ENCODE measurements at places on chromosomes 3 and 15. TPM values are rescaled to one million over a fixed set of nuclear protein-coding genes. Genes with fewer than 3 reads are reported as not detected.

Gene ITGB5
- 412 TPM for total RNA-seq

Gene ANAPC13
- total RNA-seq = 45.8 TPM

Gene TM6SF1
- 0.10 TPM for total RNA-seq

Gene FRMD5
- 4.1 TPM for total RNA-seq

Gene HIGD2B
- not detected for total RNA-seq

Gene THRB
- 0.99 TPM for total RNA-seq

Gene STRIT1
- total RNA-seq = not detected

Gene SYNM
- 41.0 TPM for total RNA-seq

Gene PLCB2
- total RNA-seq = 1.3 TPM

Gene LRRC31
- not detected for total RNA-seq

Gene NPAP1
- not detected for total RNA-seq

Gene NR2E3
- total RNA-seq = 0.38 TPM

Gene RYR3
- 0.05 TPM for total RNA-seq

Gene PLA1A
- 0.50 TPM for total RNA-seq

Gene APEH
- 59.0 TPM for total RNA-seq

Gene CTXN2
- 0.04 TPM for total RNA-seq

Gene TMEM212
- total RNA-seq = not detected

Gene ARGFX
- not detected for total RNA-seq

Gene C15orf62
- not detected for total RNA-seq

Gene FGF12
- total RNA-seq = 0.61 TPM

Gene SLC28A1
- 0.05 TPM for total RNA-seq

Gene NMNAT3
- 1.4 TPM for total RNA-seq

Gene PATL2
- total RNA-seq = 0.34 TPM

Gene COPG1
- 70.0 TPM for total RNA-seq

Gene SPESP1
- not detected for total RNA-seq

Gene SELENOK
- total RNA-seq = 25.0 TPM

Gene DLEC1
- 0.06 TPM for total RNA-seq

Gene CLDN1
- total RNA-seq = 33.5 TPM

Gene EPHB3
- total RNA-seq = 0.34 TPM

Gene FGD5
- not detected for total RNA-seq

Gene LMAN1L
- not detected for total RNA-seq

Gene FOXB1
- total RNA-seq = not detected

Gene ZNF660
- total RNA-seq = not detected

Gene ANKRD34C
- not detected for total RNA-seq

Gene P2RY14
- total RNA-seq = not detected

Gene C3orf62
- 2.3 TPM for total RNA-seq

Gene ACSBG1
- total RNA-seq = 0.21 TPM

Gene GOLGA6B
- total RNA-seq = not detected

Gene MOBP
- not detected for total RNA-seq

Gene CPA3
- not detected for total RNA-seq
